ENCODE measurements at places on chromosomes 7 and 10.

GRCh38 chr7:103636153-103636552 is 190.1 kb upstream of the SLC26A5 start:
- no peak for DNase-seq

DNA sequence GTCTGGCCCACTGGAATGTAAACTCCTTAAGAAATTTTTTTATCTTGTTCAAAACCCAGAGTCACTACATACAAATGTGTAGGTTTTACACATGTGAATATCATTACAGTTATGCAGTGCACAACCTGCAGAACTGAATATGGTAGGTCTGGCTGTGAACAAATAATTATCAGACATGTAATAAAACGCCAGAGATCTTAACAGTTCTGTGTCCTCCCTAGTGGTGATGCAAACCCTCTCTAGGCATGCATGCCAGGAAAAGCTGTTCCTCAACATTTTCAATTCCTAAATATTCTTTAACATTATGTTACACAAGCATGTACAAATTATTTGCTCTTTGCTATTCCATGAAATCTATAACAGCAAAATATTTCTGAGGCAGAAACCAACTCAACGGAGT is 124.6 kb downstream of the IMMP2L start:
- DNase-seq = no peak

DNA sequence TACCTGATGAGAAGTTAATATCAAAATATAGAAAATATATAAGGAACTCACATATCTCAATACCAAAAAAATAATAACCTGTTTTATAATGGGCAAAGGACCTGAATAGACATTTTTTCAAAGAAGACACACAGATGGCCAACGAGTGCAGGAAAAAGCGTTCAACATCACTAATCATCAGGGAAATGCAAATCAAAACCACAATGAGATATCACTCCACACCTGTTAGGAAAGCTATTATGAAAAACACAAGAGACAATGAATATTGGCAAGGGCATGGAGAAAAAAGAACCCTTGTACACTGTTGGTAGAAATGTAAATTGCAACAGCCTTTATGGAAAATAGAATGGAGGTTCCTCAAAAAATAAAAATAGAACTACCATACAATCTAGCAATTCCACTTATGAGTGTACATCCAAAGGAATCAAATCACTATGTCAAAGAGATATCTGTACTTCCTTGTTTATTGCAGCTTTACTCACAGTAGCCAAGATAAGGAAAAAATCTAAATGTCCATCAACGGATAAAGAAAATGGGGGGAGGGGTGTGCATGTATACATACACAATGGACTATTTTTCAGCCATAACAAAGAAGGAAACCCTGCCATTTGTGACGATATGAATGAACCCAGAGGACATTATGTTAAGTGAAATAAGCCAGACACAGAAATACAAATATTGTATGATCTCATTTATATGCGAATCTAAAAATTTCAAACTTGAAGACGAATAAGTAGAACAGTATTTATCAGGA is 3.6 kb upstream of the ALOX5 start:
- DNase-seq = no peak

DNA sequence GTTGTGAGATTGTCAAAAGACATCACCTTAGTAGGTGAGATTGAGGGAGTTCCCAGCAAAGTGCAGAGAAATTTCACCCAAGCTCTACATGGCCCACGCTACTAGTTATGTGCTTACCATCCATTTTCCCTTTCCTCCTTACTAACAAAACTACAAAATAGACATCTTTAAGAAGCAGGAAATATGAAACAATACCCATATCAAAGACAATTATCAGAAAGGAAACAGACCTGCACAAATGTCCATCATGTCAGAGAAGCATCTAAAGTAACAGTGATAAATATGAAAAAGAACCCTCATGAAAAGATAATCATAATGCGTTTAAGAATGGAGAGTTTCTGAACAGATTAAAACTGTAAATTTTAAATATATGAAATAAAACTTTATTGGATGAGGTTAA is 28.2 kb downstream of the GIMAP4 start:
- DNase-seq = no peak

Measured in activated T-helper 1 cell treated with Interleukin-2 at 50 U/mL for 16 hours (primary cell).